ENCODE measurements at places on chromosomes 6 and 20.
A peak's percentile ranks its signal among the peaks of the same experiment; 100 is the strongest.

DNA sequence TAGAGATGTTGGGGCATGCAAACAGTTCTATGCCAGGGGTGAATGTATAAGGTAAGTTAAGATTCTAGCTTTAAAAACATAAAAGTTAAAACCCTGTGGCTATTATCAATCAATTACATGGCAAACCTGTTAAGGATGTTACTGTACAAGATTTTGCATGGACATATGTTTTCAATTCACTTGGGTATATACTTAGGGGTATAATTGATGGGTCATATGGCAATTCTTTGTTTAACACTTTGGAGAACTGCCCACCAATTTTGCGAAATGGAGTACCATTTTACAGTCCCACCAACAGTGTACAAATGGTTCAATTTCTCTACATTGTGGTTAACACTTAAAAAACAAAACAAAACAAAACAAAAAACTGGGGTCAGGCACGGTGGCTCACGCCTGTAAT lies 9.4 kb upstream of the NCOA3 start:
- DNase-seq = no peak

- DNase-seq = no peak
These were observed 27.8 kb upstream of the GFRAL start for GRCh38 chr6:55299286-55299985.

DNA sequence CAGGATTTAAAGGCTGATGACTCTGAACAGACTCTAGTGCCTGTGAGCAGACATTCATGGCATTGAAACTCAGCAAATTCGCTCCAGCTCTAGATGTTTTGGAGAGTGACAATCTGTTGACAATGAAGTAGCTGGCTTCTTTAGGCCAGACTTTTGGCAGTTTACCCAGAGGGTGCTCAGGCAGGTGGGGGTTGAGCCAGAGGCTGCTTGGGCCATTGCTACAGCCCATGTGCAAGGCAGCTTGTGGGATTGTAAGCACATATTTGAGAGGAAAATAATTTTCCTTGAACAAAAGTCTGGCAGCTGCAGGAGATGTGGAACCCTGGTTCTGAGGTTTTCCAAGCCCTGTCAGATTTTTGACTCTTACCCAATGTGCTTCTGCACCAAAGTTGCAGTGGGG lies 311.6 kb downstream of the CDC5L start:
- no peak for DNase-seq

DNA sequence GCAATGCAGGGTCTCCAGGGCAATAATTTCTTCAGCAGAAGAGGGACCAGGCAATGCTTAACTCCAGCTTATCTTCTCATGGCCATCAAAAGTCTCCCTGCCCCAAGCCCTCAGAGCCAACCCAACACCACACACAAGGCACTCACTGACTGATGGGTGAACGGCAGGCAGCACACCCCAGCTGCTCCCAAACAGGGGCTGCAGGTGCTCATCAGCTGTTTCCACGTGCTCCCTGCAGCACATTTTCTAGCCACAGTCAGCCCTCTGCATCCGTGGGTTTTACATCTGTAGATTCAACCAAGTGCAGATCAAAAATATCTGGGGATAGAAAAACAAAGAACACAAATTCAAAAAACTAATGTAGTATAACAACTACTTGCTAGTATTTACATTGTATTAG lies 4.0 kb upstream of the GABRR1 start:
- DNase-seq = no peak

- no peak for DNase-seq
These were observed 189.0 kb upstream of the SOX4 start for GRCh38 chr6:21404577-21404976.

DNA sequence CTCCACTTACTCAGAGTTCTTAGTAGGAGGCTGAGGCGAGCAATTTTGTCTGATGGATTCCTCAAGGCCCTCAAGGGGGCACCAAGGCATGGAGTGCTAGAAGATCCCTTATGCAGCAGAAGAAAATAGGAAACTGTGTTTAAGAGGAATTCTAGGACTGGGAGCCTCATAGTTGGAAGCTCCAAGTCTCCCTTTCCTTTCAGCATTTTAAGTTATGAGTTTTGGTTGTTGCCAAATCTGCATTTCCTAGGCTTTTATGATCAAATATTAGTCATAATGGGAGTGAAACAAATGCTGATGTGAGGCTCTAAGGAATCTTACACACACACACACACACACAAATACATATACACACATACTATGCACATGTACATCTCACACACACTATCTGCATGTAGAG lies 714.0 kb downstream of the UTRN start:
- DNase-seq = no peak

- DNase-seq = no peak
These were observed 42.8 kb upstream of the HFE start for GRCh38 chr6:26044140-26045064.

DNA sequence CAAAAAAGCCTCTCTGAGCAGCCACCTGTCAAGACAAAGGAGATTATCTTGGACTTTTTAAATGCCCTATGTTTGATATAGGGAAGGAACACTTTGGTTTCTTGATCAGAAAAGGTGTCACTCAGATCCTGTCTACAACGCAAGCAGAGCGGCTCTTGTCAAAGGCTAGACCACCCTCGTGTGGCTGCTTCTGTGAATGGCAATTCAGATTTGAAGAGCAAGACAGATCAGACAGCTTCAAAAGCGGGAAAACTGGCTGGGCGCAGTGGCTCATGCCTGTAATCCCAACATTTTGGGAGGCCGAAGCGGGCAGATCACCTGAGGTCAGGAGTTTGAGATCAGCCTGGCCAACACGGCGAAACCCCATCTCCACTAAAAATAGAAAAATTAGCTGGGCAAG lies 10.1 kb upstream of the NXT1 start:
- DNase-seq = peak; percentile 17

GRCh38 chr6:41688256-41688965 lies 47.0 kb downstream of the TFEB start:
- no peak for DNase-seq

DNA sequence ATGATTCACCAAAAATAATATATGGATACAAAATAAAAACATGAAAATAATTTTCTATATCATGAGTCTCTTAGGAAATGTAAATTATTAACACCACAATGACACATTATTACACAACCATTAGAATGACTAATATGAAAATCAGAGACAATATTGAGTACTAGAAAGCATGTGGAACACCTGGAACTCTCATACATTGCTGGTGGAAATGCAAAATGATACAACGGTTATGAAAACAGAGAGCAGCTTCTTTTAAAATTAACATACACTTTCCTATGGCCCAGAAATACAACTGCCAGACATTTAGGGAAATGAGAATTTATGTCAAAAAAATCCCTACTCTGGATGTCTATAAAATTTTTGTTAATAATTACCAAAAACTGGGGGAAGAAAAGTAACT lies 853.3 kb upstream of the MAN1A1 start:
- no peak for DNase-seq

- no peak for DNase-seq
These were observed 18.7 kb upstream of the PXDC1 start for GRCh38 chr6:3770023-3770720.

GRCh38 chr20:57398901-57399535 lies 7.8 kb downstream of the RBM38 start:
- DNase-seq = no peak

- no peak for DNase-seq
These were observed 4.6 kb downstream of the NPBWR2 start for GRCh38 chr20:64102647-64103354.

DNA sequence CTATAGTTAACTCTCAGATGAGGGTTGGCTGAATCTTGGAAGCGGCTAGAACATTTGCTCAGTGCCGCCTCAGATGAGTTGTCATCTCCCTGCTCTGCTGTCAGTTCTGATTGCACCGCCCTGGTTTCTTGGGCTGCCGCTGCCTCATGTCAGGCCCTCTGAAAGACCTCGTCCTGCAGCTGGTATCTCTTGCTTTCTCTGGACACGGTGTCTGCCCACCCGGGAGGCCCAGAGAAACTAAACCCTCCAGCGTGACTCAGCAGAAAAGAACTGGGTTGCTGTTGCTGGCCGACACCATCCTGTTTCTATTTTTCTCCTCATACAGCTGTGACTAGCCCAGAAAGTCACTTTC lies 355.4 kb downstream of the CD83 start:
- no peak for DNase-seq

Measured in NCI-H1436 treated with DMSO at 0.1 percent for 48 hours (cell line).